ENCODE measurements at places on chromosomes 12 and 14. TPM values are rescaled to one million over a fixed set of nuclear protein-coding genes. Genes with fewer than 3 reads are reported as not detected.

DNA sequence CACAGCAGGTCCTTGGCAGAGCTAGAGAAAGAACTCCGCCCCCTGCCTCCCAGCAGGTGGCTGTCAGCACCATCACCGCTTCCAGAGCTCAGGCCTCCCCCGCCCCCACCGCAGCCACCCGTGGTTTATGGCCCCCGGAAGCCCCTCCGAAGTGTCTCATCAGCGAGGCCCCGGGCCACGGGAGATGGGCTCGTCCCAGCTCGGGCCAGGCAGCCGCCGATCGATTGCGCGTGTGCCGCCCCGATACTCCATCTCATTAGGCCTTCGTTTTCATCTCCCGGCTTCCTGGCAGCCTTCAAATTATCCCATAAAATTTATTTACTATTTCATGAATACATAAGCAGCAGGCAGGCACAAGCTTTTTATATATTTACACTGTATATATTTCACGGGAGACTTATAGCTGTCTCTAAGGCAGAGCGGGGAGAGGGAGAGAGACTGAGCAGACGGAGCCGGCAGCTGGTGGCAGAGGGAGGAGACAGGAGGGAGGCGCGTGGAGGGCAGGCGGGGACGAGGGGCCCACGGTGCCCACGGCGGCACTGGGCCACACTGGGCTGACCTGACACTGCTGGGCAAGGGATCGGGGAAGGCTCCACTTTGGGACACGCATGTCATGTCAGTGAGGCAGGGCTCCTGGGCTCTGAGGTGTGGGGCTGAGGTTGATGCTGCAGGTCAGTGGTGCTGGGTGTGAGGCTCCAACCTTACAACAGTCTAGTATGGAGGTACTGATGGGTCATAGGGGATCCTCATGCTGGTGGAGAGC is 241.2 kb downstream of the RBM19 start:
- no peak for DNase-seq

DNA sequence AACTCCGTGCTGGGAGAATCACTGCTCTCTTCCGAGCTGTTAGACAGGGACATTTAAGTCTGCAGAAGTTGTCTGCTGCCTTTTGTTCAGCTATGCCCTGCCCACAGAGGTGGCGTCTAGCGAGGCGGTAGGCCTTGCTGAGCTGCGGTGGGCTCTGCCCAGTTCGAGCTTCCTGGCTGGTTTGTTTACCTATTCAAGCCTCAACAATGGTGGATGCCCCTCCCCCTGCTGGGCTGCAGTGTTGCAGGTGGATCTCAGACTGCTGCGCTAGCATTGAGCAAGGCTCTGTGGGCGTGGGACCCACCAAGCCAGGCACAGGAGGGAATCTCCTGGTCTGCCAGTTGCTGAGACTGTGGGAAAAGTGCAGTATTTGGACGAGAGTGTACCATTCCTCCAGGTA is 43.7 kb downstream of the GPR137C start:
- DNase-seq: no peak

DNA sequence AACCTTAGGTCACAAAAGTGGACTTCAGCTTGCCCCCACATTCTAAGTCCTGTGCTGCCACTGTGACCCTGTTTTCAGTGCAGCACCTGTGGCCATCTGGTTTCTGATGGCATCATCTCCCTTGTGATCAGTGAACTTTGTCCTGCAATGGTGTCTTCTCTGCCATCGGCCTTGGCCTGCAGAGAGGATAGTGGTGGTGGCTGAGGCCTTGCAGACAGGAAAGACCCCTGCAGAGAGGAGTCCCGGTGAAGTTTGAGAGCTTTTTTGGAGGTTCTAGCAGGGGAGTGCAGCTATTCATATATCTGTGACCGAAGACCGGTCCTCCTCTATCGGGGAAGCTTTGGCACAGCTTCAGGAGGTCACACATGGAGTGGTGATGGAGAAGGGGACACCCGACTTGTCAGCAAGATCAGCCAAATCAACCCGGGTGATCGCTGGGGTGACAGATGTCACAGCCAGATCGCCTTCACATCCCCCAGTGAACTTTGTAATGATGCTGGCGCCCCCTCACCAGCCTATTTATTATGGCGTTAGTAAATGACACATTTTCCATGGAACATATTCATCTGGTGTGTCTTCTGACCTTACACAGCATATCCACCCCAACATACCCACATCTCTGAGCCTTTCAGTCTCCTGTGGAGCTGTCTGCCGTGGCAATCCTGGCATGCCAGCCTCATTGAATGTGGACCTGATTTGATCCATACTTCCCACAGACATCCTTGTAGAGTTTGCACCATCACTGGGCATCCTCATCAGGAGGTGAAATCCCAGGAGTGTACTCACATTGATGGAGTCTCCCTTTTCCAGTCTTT is 136.1 kb downstream of the PAPOLA start:
- DNase-seq: no peak

- no peak for DNase-seq
Observed at GRCh38 chr14:85917716-85918115, 387.8 kb downstream of the FLRT2 start.

GRCh38 chr12:3441435-3441834 is 49.6 kb upstream of the PRMT8 start:
- no peak for DNase-seq

DNA sequence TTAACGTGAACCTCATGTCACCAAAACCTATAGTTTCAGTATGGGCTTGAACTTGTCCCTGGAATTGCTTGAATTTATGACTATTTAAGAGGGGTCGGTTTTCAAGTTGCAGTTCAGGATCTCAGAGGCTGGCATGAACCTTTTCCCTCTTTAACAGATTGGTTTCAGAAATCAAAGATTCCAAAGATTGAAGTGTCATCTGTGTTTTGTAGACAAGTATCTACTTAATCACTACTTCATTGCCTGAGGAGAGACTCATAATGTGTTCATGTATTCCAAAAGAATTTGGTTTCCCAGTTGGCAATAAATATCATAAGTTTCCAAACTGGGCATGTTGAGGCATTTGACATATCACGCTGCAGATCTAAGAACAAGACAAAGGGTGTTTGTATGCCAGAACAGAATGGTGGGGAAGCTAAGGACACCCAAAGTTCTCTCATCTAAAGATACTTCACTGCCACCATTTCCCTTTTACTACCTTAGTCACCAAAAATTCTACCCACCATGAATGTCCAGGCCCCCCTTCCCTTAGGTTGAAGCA is 199.5 kb downstream of the NUAK1 start:
- DNase-seq: no peak

Gene SYCP3
- not detected for total RNA-seq

Gene CLEC4C
- total RNA-seq: not detected

Gene STAT2
- 139 TPM for total RNA-seq

Data from activated CD4-positive, alpha-beta memory T cell treated with anti-CD3 and anti-CD28 coated beads for 36 hours (primary cell).